ENCODE measurements at places on chromosomes 12 and 14.

DNA sequence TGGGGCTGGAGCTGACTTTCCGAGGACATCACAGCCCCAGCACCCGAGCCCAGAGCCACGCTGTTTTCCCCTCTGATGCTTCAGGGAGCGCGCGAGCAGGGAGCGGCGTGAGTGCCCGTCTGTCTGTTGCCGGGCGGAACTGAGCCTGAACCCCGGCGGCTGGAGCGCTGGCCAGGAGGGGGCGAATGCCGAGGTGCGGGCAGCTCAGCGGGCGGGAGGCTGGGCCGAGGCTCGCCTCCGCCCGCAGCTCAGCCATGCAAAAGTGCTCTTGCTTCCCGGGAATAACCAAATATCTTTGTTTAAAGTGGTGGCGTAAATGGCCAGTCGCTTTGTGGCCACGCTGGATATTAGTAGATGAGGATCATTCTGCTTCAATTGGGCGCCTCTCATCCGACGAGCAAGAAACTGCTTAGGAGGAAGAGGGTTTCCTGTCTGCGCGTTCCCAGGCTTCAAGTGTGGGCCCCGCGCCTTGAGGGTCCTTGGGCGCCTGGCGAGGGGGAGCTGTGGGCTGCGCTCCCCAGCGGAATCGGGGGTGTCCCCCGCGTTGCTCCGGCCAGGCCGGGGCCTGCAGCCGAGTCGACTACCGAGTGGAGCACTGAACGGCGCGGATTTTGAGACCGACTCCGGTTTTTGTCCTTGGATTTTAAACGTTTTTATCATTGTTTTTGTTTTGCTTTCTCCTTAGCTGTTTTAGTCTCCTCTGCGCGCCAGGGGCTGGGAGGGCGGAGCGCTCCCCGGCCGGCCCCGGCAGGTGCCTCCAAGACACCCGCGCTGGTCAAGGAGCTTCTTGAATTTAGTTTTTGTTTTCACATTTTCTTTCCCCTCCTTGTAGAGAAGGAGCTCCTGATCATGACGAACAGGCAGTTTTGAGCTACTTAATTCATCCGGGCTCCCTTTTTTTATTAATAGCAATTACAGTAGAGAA lies 831 bp upstream of the NKX2-1 start:
- no peak for DNase-seq

- DNase-seq, result no peak
Observed at GRCh38 chr14:68820536-68820935, 27.7 kb upstream of the ZFP36L1 start.

DNA sequence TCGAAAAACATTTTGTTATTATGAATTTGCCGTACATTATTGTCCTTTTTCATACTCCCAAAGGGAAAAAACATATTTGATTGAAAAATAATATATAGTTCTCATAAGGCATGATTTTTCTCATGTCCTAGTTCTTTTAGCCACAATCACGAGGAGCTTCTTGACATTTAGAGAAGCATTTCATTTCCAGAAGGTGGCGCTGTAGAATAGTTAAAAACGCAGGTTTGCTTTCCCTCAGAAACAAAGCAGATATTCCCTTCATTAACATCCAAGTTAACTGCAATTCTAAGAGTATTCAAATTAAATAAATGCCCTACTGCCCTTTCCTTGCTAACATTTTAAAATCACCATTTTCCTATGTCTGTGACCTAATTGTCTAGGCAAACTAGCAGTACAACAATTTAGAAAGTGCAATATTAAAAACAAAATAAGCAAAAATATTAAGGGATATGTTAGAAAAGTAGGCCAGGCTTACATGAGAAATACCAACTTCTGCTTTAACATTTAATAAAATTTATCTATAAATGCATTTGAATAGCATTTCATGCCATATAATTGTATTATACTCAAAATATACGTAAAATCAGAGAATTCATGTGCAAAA lies 10.9 kb upstream of the PIK3C2G start:
- peak; percentile 13 for DNase-seq

- DNase-seq, result no peak
Observed at GRCh38 chr14:99590746-99591555, 13.1 kb downstream of the CCDC85C start.

- no peak for DNase-seq
Observed at GRCh38 chr14:61178226-61179060, 102.7 kb downstream of the TMEM30B start.

- DNase-seq, result no peak
Observed at GRCh38 chr12:33488036-33488435, 48.4 kb upstream of the SYT10 start.

- no peak for DNase-seq
Observed at GRCh38 chr12:49527361-49528130, 11.3 kb upstream of the KCNH3 start.

DNA sequence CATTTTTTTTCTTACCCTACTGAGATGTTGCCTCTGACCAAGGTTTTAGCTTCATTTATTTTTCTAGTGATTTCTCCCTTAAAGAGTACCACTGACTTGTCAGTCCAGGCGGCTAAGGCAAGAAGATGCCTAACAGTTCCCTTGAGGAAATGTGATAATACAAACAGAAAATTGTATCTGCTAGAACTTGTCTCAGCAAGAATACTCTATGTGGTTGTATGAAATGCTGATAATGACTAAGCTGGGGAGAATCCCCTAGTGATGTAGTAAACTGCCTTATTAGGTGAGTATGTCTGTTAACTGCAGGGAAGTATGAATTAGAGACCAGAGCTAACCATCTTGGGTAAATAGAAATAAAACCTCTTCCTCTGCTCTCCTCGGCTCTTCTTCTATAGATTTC lies 6.7 kb downstream of the C12orf54 start:
- DNase-seq, result no peak

Data from hematopoietic multipotent progenitor cell treated with erythropoietin and hydrocortisone succinate and interleukin-3 and kit ligand, for 15 days (in vitro differentiated cells).